ENCODE measurements at places on chromosomes 5 and 9.

- no peak for DNase-seq
Observed at GRCh38 chr5:175670372-175670771, 12.5 kb downstream of the HRH2 start.

DNA sequence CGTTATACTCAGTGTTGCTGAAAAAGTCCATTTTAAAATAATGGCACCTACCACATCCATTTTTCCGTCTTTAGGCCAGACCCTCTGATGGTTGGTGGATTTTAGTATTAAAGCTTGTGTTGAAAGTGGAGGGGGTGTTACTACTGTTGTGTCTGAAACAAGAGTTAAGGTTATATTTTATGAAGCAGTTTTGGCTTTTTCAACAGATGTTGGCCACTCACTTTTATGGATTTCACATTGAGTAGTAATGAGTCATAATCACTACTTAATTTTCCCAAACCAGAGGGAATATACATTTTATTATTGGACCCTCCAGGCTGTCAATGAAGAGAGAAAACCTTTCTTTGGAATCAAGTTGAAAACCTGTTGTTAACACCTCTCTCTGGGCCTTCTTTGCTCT lies 88.0 kb downstream of the TRIO start:
- DNase-seq = no peak

- no peak for DNase-seq
Observed at GRCh38 chr5:178213003-178213461, 8.7 kb downstream of the HNRNPAB start.

GRCh38 chr5:109558952-109559351 lies 130.8 kb upstream of the MAN2A1 start:
- DNase-seq = no peak

- no peak for DNase-seq
Observed at GRCh38 chr9:91174772-91175171, 186.9 kb downstream of the AUH start.

DNA sequence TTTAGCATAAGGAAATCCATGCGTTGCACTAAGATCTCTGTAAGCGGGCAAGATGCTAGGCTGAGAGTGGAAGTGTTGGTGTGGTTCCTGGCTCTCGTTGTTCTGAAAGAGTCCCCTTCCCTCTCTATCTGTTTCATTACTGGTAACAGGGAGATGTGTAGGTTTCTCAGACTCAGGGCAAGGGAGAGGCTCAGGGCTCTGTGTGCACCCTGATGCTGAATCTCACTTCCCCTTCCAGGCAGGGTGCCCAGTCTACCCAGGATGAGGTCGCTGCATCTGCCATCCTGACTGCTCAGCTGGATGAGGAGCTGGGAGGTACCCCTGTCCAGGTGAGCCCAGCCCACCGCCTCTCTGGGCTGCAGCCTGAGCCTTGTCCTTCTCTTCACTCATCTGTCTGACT lies 45.7 kb downstream of the STOM start:
- no peak for DNase-seq

GRCh38 chr9:114166614-114167572 lies 11.6 kb downstream of the COL27A1 start:
- DNase-seq = no peak

GRCh38 chr5:113212244-113212920 lies 222.4 kb downstream of the TSSK1B start:
- no peak for DNase-seq

- DNase-seq = no peak
Observed at GRCh38 chr5:65923339-65923738, 3.0 kb upstream of the ERBIN start.

- DNase-seq = no peak
Observed at GRCh38 chr5:168286386-168286785, 5.1 kb upstream of the WWC1 start.

DNA sequence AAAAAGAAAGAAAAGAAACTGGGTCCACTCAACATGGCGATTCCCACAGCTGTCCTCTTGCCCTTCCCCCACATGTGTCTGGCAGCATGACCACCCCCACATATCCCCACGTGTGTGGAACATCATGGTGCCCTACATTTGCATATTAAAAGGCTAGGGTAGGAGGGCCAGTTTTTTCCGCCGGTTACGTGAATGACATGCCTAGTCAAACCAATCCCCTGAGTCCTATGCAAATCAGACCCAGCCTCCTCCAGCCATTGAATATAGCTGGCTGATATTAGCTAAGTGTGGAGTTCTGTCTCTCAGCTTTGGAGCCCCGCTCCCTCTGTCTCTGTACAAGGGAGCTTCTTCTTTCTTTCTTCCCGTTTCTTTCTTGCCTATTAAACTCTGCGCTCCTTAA lies 33.0 kb upstream of the CCDC112 start:
- no peak for DNase-seq

DNA sequence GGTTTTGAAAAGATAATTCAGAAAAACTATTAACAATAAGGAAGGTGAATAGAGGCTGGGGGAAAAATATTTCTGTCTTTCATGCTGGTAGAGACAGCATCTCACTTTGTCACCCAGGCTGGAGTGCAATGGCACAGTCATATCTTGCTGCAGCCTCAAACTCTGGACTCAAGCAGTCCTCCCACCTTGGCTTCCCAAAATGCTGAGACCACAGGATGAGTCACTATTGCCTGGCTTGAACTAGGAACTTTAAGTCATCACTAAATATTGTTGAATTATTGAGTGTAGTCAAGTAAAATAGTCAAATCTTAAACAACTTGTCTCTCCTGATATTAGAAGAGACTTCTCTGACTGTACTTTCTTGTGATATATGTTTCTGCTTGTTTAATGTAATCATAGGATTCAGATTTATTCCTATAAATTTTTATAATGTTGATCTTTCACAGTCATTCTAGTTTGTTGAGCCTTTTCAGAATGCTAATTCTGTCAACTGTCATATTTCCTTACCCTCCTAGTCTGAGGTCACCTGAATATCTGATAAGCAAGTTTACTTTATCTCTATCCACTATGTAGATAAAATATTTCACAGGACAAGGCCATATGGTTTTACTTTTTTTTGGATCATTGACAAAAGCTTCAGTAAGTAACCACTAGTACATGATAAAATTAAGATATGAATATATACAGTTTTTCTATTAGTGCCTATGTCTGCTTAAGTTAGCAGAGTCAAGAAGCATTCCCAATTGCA lies 1696.5 kb downstream of the MAT2B start:
- no peak for DNase-seq

DNA sequence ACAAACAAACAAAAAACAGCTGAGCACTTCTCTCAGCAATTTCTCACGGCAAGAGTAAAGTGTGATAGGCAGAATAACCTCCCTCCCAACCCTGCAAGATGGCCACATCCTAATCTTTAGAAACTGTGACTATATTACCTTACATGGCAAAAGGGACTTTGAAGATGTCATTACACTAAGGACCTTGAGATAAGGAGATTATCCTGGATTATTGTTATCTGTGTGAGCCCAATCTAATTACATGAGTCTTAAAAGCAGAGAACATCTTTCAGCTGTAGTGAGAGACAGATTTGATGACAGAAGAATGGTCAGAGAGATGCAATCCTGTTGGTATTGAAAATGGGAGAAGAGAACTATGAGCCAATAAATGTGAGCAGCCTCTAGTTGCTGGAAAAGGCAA lies 347.9 kb downstream of the CDH9 start:
- no peak for DNase-seq

GRCh38 chr9:83299094-83299493 lies 236.2 kb upstream of the RASEF start:
- DNase-seq = no peak

DNA sequence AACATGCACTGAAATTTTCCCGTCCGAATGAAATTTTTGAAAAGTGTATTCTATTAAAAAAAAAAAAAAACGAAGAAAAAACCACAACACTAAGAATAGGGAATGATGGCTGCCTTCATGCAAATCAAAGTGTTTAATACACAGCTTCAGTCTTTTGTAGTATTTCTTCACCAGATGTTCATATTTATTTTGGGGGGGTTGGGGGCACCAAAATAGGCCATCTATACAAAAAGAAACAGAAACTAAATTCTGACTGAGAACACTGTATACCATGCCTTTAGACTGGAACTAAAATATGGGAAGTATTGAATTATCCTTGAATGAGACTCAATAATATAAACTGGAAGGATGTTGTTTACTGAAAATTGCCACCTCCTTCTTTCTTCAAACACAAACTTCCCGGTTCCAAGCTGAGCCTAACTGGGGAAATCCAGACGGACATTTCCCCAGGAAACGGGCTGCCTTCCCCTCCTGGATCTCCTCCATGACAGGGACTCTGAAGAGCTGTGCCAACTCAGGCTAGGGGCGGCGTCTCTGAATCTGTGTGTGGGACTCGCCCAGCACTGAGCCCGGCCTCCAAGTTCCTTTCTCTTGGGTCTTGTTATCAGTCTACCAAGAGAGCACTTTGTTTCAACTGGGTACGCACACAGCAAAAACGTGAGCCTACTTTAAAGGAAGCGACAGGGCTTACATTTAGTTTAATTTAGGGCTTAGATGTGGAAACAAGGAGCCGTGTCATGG lies 511.3 kb upstream of the ADAMTS16 start:
- no peak for DNase-seq

- DNase-seq = peak; percentile 24
Observed at GRCh38 chr5:158514319-158514985, 585.3 kb downstream of the EBF1 start.

- no peak for DNase-seq
Observed at GRCh38 chr5:138926688-138927448, 51.7 kb upstream of the LRRTM2 start.

GRCh38 chr9:134179595-134179917 lies 15.2 kb upstream of the RNU6ATAC start:
- DNase-seq = no peak

DNA sequence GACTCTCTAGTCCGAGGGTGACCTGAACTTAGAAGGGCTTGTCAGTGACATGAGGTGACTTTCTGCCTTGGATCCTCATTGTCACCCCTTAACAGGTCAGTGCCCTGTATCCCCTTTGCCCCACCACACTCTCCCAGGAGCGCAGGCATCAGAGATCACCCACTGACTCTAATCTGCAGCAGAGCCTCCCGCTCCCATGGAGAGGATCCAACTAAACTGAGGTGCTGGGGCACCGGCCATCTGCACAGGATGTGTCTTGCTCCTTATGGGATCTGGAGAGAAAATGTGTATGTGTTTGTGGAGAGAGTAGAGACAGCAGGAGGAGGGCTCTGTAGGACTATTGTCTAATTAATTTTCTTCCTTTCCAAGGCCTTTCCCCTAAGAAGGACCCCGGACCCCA lies 213.7 kb downstream of the ROR2 start:
- no peak for DNase-seq

- no peak for DNase-seq
Observed at GRCh38 chr9:92547356-92547755, 11.6 kb upstream of the ECM2 start.

DNA sequence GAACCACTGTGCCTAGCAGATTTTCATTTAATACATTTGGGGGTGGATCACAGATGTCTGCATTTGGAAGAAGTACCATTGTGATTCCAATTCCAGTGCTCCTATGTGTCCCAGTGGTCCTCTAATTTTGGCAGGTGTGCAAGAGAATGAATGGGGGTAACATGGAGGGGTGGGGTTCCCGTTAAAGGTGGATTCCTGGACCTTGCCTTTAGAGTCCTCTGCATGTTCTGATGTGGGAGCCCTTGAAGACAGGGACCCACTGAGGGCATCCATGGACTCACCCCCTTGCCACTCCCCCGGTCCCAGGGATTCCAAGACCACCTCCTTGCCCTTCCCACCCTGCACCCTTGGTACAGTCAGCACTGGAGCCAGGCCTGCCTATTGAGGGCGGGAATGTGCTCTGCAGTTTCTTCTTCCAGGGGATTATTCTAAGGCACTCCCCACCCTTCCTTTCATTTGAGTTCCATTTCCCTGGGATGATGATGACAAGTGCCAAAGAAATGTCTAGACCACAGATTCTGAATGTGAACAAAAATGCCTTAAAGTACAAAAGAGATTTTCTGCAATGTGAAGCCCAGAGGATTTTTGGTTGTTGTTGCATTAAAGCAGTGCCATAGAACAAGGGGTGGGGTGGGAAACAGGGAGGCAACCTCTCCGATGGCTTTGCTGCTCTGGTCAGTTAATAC lies 119.4 kb upstream of the PTCH1 start:
- DNase-seq = no peak

DNA sequence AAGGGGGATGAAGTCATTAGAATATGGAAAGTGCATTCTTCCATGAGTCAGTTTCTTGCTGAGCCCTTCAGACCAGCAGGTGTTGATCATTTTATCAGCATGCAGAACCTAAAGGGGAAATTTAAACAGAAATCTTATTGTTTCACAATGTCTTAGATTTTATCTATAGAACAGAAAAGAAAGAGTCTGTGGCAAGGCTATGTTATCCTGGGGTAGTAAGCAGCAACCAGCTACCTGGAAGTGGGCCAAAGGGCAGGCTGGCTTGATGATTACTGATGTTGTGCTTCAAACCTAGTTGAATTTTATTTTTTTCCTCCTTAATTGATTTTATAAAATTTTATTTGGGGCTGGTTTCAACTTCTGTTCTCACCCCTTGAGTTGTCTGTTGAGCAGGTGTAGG lies 101.5 kb downstream of the LRRC70 start:
- DNase-seq = no peak

- DNase-seq = no peak
Observed at GRCh38 chr9:92618633-92619225, 51.2 kb downstream of the IPPK start.

DNA sequence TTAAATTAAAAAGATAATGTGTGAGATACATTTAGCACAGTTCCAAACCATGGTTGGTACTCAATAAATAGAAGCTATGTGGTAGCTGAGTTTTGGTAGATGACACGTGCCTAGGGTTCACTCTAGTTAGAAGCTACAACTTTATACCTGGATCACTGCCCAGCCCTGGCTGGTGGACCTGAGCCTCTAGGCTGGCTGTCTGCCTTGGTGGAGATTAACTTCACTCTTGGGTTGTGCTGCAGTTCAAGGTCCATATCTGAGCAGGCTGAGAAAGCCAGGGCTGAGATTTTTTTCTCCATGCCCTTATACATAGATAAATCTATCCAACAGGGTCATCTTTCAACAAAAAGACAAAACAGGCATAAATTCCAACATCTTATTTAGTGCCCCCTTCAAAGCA lies 44.6 kb upstream of the SPDL1 start:
- no peak for DNase-seq

DNA sequence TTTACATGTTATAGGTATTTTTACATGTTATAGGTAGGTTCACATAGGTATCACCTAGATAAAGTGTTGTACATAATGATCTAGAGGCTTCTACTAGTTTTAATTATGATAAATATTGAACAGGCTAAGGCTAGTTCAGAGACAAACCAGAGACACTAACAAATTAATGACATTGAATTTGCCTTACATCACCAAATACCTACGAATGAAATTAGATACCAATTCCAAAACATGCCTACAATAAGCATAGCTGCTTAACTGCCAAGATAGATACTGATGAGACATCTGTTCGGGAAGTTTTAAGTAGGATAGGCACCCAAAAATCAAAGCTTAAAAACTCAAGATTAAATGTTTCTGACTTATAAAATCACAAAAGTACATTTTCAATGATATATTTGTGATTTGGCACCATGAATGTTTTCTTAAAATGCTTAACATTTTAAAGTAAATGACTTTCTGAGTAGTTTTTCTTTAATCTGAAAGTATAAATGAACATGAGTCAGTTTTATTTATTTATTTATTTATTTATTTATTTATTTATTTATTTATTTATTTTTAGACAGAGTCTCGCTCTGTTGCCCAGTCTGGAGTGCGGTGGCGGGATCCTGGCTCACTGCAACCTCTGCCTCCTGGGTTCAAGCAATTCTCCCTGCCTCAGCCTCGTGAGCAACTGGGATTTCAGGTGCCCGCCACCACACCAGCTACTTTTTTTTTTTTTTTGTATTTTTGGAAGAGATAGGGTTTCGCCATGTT lies 703.1 kb upstream of the ARRDC3 start:
- DNase-seq = no peak
